ENCODE measurements at places on chromosomes 12 and 14.

GRCh38 chr14:69262516-69262915 is 2.6 kb downstream of the GALNT16 start:
- DNase-seq, result no peak

DNA sequence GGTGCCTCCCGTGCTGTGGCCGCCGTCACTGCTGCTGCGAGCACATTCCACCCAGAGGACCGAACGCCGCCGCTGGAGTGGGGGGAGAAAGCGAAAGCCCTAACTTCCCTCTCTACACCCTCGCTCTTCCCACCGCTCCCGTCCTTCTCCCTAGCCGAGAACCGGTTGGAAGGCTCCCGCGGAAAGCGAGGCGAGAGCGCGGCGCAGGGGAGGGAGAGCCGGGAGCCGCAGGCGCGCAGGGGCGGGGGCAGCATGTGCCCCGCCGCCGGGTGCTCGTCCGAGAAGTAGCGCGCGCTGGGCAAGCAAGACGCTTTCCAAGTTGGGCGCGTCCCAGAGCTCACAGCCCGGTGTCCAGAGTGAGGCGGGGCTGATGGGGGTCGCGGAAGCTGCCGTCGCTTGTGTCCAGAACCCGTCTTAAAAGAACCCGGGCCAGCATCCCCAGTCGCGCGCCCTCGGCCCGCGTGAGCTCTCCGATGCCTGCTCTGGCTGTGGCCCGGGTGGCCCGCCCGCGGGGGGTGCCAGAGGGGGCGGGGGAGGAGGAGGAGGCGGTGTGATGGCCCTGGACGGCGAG is at the start of gene TRHDE:
TRHDE (plus strand) TSS at position 280 of the 571 bp plus-strand sequence; CDS start at position 554, 274 bp downstream.
- DNase-seq, result no peak

DNA sequence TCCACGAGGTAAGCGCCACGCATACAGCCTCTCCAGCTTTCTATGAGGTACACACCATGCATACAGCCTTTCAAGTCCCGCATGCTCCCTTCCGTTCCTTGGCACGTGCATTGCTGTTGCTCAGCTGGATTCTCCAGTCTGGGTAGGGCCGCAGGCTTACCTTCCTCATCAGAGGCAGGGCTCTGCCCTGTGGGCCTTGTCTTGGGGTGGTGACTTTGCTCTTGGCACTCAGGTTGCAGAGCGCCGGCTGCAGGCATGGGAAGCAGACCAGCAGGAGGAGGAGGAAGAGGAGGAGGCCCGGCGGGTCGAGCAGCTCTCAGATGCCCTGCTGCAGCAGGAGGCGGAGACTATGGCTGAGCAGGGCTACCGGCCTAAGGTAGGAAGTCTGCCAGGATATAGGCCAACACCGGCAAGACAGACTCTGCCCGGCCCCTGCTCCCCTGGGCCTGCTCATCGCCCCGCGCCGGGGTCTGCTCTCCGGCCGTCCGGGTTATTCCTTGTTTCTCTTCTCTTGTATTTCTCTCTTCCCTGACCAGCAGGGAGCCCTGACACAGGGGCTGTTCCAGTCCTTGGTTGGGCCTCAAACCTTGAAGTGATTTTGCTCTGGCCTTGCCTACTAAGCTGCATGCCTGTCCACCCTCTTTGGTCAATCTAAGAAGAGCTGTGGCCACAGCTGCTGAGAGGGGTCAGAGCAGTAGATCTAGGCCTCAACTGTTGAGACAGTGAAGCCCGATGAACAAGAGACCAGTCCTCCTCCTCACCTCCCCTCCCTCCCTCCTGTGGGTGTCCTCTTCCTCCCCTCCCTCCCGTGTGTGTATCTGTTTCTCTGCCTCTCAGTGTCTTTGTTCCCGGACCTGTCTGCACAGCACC is 15.3 kb downstream of the TCHP start:
- no peak for DNase-seq

- no peak for DNase-seq
Observed at GRCh38 chr14:104119488-104120251, 18.7 kb upstream of the KIF26A start.
